ENCODE measurements at places on chromosomes 1 and 21. TPM values are rescaled to one million over a fixed set of nuclear protein-coding genes. Genes with fewer than 3 reads are reported as not detected.

- no peak for DNase-seq
Measured at GRCh38 chr1:222171005-222171404, 376.9 kb downstream of the HHIPL2 start.

DNA sequence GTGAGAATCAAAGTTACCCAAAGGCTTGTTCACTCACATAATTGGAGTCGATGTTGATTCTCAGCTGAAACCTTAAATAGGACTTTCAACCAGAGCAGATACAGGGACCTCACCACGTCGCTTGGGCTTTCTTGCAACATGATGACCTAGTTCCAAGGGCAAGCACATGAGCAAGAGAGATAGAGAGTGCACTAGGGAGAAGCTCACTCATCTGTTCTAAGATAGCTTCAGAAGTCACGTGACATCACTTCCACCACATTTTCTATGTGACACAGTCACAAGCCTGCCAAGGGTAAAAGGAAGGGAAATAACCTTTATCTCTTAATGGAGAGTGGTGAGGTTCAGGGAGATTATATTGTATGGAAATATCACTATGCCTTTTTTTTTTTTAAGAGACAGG lies 470.1 kb upstream of the PLXNA2 start:
- no peak for DNase-seq

PEAR1 gene
- 7.3 TPM for total RNA-seq

DNA sequence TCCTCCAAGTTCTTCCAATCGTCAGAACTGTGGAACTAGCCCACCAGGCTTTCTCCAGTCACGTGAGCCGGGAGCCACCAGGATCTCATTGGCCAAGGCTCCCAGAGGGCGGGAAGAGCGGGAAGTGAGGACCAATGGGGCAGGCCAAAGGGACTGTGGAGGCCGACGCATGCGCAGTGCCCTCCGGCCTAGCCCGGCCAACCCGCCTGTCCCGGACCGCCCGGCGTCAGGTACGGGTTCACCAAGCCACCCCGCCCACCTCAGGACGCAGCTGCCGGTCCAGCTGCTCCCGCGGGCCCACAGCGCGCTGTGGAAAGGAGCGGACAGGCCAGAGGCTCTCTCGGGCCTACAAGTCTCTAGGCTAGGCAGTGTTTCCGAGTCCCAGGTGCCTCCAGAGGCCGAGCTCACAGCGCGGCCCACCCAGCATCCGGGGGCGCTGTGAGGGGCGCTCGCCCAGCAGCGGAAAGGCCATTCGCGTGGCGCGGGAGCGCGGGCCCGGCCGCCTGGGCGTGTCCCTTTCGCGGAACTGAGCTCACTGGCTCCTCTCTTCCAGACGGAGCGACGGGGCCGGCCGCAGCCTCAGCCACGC lies 10.9 kb downstream of the OR14I1 start:
- DNase-seq: no peak

DNA sequence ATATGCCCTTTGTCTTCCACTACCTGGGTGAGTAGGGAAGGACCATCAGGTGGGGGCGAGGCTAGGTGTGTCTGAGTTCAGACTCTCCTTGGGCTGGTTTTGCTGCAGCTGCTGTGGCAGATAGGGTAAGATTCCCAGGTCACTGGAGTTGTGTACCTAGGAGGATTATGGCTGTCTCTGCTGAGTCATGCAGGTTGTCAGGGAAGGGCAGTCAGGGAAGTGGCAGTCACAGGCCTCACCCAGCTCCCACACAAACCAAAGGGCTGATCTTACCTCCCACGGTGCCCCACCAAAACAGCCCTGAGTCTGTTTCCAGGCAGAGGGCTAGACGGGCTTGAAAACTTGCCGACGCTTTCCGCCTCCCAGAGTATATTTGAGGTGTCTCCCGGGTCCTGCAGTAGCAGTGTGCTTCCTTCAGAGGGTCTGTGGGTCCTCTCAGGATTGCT lies 201.6 kb upstream of the PLXNA2 start:
- DNase-seq: no peak

UBQLN4 gene
- 58.1 TPM for total RNA-seq

DNA sequence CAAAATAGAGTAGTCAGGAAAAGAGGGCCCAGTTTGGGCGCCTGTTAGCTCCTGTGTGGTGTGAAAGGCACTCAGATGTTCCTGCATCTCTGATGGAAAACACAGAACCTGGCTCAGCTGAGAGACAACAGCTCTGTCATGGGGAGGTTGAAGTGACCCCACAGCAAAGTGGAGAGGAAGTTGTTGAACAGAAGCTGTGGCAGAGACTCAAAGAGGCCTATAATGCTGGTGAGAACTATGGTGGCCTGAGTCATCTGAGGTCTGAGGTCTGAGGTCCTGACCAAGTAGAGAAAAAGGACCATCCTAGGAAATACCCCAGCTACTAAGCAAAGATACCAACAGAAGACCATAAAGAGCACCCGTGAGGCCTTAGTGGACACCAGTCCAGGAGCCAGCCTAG lies 45.6 kb upstream of the JAK1 start:
- DNase-seq: no peak

INAVA gene
- total RNA-seq: not detected

SMCP gene
- not detected for total RNA-seq

- DNase-seq: peak; percentile 70
Measured at GRCh38 chr1:35715568-35716002, 3.1 kb downstream of the C1orf216 start.

OR6N1 gene
- not detected for total RNA-seq

DNA sequence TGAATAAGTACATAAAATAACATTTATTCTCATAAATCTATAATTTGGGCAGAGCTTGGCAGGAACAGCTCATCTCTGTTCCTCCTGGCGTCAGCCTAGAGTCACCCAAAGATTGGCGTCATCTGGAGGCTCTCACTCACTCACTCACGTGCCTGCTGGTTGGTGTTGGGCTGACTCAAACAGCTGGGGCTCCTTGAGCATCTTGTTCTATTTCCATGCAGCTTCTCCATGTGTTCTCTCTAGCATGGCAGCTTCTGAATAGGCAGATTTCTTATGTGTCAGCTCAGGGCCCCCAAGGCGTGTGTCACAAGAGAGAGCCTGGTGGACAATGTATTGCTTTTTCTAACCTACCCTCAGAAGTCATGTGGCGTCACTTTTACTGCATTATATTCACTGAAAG lies 70.6 kb upstream of the RAB3GAP2 start:
- no peak for DNase-seq

DNA sequence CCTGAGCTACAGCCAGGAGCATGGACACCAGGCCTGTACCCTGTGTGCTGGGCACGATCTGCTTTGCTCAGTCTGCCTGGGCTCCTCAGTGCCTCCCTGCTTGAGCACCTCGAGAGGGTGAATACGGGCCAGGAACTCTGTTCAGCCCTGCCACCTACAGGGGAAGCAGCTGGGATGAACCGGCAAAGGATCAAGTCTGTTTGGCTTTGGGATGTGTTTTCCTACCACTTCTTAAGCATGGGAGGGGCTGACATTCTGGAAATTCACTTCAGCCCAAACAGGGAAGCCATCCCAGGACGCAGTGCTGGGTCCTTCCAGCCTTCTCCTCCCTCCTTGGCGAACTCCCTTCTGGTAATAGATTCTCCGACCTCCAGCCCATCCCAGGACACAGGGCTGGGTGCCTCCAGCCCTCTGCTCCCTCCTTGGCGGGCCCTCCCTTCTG lies 55.8 kb upstream of the SELENON start:
- DNase-seq: peak; percentile 71

PRR9 gene
- total RNA-seq: not detected

FNBP1L gene
- total RNA-seq: 16.3 TPM

DNA sequence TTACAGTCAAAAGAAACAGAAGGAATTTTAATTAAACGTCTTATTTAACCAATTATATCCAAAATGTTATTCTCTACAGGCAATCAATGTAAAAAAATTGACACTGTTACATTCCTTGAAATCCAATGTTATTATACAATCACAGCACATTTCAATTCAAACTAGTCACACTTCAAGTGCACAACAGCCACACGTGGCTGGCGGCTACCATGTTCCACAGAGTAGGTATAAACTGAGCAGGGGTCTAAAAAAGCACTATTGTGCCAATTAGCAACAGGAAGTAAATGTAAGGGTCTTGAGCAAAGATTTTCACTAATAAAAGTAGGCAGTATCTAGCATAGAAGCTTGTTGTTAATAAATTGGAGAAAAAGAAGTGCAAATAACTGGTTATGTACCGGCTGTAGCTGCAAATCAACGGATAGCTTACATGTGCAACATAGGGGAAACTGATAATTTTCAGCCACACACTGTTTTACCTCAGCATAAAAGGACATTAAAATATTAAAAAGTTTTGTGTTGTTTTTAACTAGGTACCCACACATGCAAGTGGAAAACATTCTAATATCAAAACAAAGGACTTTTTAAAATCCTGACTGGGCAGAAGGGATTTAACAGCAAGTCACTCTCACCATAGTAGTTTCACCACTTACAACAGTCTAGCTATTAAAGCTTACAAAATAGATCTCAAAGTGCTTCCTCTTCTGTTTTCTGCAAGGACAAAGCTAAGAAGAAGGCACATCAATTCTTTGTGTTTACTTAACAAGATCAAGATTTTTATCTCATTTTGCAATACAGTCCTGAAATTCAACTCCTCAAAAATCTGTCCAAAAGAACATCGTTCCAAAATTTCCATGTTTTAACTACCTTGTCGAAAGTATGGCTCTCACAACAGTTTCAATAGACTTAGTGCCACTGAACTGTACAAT lies 2.5 kb downstream of the CSDE1 start:
- no peak for DNase-seq

DNA sequence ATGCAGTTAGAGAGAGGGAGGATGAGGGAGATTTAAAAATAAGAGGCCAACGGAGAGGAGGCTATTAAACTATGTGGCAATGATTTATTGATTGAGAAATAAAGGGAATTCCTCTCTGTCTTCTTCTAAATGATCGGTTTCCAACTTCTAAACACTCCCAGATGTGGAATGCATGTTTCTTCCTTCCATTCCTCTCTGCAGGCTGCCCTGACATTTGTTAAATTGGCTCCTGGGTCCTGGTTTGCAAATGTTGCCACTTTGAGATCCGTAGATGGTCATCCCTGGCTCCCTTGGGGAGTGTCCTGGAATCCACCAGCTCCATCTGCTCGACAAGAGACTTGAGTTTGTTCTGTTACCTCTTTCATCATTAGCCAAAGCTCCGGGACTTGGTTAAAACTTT lies 10.3 kb upstream of the C1orf198 start:
- DNase-seq: peak; percentile 68

AVPR1B gene
- total RNA-seq: not detected

OVAAL gene
- not detected for total RNA-seq

PTPN14 gene
- total RNA-seq: 50.8 TPM

- DNase-seq: peak; percentile 73
Measured at GRCh38 chr1:234543442-234544086, 64.6 kb upstream of the TARBP1 start.

GRCh38 chr1:100569888-100570287 lies 31.9 kb downstream of the GPR88 start:
- no peak for DNase-seq

DNA sequence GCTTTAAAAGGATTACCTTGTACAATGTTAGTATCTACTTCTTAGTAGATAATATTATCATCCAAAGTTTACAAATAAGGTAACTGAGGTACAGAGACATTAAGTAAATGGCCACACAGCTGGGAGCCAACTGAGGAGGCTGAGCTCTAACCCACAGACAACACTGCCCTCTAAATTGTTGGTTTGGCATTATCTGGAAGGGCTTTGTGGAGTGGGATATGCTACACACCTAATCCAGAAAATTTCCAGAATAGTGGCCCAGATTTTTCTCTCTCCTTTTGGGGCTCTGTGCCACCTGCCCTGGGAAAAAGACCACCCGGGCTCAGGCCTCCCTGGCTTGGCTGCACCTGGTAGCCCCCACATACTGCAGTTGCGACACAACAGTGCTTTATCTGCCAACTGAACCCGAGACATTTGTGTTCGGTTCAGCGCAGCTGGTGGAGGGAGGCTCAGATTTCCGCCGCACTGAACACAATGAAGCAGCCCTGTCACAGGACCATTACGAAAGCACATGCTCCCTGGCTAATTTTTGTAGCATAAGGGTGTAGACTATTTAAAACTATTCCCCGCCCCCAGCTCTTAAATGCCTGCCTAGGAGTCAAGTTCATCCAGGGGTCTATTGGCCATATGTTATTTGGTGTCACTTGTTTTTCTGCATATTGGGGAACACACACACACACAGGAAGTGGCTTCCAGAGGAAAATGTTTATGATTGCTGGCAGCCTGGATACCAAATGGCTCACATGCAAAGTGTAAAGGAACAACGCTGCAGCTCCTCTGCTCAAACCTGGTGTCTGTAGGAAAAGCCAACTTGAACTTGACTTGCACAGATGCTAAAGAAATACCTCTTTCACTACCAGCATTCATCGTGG lies 92.3 kb upstream of the ESRRG start:
- peak; percentile 37 for DNase-seq

DNA sequence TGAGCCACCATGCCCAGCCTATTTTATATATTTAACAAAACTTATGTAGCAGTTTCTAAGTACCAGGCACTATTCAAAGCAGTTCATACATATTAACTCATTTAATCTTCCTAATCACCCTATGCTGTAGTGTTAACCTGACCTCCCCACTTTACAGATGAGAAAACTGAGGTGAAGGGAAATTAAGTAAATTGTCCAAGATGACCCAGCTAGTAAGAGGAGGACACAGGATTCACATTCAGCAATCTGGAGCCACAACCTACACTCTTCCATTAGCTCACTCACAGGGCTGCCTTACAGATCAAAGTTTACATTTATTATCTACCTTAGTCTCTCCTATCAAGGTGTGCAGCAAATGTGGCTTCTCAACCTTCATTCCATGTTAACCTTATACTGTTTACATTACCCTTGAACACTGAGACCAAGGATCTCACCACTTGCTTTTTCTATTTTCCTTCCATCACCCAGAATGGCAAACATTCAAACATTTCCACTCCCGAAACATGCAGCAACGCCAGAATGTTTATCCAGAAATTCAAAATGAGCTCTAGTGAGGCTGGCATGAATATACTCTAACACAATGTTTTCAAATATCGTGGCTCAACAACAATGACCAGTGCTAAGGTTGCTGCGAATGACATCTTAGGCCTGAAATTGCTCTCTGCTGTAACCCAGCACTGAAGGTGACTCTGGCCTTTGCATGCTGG lies 24.5 kb downstream of the HIVEP3 start:
- DNase-seq: no peak

DNA sequence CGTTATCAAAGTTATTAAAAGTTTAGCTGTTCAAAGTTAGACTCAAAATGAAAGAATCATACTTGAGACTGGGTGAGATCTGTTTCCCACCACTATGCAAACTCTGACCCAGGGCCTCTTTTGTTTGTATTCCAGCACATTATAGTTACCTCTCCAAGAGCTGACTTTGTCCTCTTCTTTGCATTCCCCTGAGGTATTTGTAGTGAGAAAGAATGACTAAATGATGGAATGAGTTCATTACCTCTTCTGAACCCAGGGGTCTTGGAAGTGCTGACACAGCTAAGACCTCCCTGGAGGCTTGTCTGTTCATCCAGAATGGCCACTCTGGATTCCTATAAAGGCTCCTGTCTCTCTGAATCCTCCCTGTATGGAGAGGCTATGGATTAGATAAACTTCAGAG lies 62.4 kb downstream of the FGGY start:
- DNase-seq: no peak

GRCh38 chr1:22284236-22284635 lies 141.3 kb upstream of the WNT4 start:
- DNase-seq: no peak

GRCh38 chr1:216854836-216855484 lies 131.7 kb upstream of the ESRRG start:
- no peak for DNase-seq

- no peak for DNase-seq
Measured at GRCh38 chr21:45825219-45825618, 156.4 kb upstream of the COL6A1 start.

GRCh38 chr1:26290122-26290881 lies 10.4 kb downstream of the SH3BGRL3 start:
- peak; percentile 52 for DNase-seq

PLA2G2C gene
- not detected for total RNA-seq

ETV3L gene
- total RNA-seq: not detected
